ENCODE measurements at places on chromosomes 6 and 20.

- DNase-seq, result no peak
Measured at GRCh38 chr20:32201977-32202363, 5.6 kb downstream of the PLAGL2 start.

DNA sequence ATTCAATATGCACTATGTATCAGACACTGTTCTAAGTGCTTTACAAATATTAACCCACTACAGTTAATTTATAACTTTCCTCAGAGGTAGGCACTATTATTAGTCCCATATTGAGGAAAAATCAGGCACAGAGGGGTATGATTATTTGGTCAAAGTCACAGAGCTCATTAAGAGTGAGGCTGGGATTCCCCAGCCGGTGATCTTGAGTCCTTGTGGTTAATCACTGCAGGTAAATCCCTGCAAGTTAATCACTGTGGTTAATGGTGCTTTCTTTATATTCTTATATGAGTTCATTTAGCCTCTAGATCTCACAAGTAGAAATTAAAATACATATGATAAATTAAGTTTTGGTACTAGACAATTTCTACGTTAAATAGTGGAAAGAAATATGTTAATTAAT lies 9.2 kb downstream of the CRYBG1 start:
- DNase-seq, result no peak

DNA sequence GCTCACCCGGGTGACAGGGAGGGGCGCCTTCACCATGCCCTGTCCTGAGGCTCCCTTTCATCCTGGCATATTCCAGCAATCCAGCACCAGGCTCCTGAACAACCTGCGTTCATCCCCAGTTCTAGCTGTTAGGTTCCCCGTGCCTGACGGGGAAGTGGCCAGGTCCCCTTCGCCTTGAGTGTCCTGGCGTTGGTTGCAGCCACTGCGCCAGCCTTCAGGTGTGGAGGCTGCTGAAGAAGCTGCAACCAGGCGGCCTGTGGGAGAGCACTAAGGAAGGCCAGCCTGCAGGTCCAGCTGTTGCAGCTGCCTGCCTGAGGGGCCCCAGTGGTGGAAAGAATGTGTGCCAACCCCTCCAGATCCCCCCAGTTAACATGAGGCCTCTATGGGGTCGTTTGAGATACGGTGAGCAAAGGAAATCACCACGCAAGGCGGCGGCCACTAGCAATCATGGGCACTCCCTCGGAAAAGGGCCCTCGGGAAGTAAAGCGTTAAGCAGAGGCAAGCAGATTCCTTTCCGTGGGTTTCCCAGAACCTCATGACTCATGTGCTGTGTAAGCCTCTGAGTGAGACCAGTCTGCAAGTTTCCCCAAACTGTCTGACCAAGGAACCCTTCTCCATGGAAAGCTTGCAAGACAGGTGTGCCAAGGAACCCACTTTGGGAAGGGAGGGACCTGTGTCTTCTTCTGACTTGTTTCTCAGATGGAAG lies 320.8 kb downstream of the TAF4 start:
- no peak for DNase-seq

DNA sequence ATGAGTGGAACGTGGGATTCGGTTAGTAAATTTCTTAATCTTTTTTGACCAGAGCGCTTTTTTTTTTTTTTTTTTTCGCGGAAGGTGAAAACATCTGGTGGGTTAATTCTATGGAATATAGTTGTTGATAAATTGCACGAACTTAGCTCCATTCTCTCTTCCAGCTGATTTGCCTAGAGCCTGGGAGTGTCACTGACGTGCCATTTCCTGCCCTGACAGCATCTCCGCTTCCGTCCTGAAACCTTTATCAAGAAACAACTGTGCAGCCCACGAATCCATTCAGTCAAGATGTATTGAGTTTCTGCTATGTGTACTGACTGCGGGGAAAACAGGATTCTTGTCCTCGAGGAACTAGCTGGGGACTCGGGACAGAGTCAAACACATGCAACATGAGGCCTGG lies 59.5 kb upstream of the TGM3 start:
- DNase-seq, result no peak

DNA sequence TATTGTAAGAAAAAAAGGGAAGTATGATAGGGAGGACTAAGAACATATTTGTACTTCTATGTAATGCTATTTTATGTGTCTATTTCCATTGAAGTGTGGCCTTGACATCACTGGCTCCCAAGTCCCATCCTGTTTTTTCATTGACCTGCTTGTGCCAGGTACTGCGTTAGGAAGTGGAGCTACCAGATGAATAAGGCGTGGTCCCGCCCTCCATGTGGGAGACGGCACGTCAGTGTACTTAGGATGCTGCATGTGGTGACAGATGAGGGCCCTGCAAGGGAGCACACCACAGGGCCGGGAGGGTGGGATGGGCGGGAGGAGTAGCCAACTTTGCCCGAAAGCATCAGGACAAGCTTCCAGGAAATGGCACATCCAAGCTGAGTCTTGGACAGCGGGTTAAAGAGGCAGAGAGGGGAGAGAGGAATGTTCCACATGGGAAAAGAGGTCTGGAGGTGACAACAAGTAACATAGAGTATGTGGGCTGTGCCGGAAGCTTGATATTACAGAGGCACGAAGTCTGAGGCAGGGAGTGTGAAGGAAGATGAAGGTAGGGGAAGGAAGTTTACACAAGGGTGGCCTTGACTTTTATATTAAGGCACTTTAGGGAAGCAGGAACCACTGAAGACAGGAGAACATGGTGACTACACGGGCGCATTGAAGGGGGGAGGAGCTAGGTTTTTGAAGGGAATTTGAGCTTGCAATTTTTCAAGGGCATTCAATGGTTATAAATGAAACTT lies 140.6 kb downstream of the MTHFD1L start:
- DNase-seq, result no peak

DNA sequence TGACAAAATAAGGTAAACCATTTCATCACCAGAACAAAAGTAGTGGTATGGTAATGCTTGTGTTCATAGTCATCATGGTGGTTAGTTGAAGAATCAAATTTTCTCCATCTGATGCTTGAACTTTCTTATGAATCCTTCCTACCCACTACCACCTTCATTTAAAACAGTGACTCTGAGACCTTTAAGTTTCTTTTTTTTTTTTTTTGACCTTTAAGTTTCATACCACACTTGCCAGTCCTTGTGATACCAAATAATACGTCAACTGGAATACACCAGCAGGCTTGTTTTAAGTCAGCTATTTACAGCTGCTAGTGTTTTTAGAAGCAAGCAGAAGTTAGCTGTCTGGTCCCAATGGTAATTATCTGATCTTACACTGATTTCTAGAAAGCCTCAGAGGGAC lies 413.4 kb upstream of the SOX4 start:
- DNase-seq, result no peak

DNA sequence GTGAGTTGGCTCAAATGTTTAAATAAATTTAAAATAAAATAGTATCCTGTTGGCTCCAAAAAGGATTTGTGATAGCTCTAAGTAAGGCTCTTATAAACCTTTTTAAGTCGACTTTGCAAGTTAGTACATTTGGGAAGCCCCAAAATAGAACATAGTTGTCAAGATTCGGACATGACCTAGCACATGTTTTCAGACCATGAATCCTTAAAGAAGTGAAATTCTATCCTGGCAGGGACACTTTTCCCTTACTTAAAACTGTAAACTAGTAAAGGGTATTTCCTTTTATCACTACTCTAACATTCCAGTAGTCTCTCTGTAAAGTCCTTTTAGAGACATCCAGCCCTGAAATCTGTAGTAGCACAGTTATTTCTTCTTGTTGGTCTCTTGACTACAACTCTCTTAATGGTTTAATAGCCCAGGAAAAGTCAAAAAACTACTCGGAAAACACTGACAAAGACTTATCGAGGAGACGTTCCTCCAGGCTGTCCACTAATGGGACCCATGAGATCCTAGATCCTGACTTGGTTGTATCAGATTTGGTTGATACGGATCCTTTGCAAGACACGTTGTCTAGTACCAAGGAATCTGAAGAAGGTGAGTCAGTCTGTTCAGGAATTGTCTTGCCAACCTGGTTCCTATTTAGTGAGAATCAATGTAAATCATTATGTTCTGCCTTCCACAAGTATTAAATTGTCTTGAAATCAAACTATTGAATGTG lies 83.6 kb downstream of the SCAND1 start:
- no peak for DNase-seq

DNA sequence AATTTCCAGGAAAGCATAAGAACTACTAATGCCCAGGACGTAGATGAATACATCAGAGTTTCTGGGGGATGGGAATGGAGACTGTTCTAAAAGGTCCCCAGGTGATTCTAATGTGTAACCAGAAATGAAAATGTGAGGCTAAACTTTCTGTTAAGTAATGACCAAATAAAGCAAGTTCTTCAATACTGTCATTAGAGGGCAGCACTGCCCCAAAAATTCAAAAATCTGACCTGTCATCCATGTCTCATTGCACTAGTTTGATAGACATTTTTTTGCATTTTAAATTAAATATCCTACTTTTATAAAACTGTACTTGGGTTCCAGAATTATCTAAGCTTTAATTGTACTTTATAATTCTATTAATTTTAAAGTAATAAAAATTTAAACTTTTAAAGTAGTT lies 94.9 kb downstream of the RFX6 start:
- peak; percentile 72 for DNase-seq

DNA sequence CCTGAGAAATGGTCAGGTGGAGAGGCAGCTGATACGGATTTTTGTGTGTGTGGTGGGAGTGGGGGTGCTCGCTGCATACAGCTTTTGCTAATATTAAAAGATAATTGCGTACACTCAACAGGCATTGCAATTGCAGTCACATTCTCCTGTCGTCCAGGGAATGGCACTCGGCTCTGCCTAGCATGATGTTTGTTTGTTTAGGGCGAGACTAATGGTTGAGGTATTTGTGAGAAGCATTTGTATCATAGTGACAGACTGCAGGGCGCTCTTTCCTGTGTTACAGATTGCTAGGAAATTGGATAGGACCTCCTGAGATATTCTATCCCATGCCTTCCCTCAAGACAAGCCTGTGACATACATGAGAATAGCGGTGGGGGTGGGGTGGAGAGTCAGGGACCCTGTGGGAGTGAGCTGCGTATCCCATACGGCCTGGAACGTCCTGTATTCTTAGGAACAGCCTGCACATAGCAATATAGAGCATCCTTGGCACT lies 207.4 kb downstream of the SOX4 start:
- no peak for DNase-seq
